ENCODE measurements at places on chromosomes 1 and 21.

- DNase-seq: no peak
Measured at GRCh38 chr1:88490676-88491075, 193.4 kb upstream of the PKN2 start.

GRCh38 chr1:30830537-30830936 is 73.0 kb upstream of the LAPTM5 start:
- no peak for DNase-seq

GRCh38 chr1:38028105-38028591 is 15.6 kb downstream of the UTP11 start:
- DNase-seq: no peak

DNA sequence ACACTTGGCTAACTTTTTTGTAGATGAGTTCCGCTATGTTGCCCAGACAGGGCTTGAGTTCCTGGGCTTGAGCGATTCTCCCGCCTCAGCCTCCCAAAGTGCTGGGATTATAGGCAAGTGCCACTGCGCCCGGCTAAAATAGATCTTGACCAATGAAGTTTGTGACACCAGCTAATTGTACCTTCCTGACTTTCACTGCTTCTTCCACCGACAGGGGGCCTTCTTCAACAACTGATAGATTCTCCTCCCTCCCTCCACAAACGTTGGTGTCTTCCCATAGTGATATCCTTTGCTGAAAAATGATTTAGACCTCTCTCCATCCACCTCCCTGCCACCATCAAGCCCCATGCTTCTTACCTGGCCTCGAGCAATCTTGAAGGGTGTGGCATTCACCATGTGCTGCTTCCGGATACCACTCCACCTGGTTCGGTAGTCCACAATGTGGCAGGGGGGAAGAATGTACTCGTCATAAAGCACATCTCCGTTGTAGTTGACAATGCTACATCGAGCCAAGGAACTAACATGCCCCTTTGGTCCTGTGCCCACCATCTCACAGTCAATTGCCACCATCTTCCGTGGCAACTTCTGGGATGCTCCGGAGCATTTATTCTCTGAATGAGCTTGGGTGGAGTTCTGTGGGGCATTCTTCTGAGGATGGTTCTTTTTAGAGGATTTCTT is 1.6 kb upstream of the METTL25B start:
- DNase-seq: peak; percentile 71

GRCh38 chr1:53501065-53502005 is 42.1 kb downstream of the DMRTB1 start:
- no peak for DNase-seq

GRCh38 chr1:244782056-244782455 is 53.4 kb upstream of the COX20 start:
- DNase-seq: no peak

DNA sequence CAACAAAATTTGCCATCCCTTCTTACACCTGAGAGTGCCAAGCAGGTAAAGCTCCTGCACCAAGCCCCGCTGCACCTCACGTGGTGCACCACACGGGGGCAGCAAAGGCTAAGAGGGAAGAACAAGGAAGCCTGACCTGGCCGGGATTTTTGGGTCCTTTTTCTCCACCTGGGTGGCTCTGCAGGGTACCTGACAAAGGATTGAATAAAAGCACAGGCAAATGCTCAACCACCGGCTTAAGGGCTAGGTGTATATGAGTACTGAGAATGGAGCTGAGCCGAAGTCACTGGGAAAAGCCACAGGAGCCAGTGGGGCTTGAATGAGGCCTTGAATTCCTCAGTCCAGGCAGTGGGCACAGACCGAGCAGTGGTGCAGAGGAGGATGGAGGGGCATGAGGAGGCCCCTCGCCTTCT is 36.4 kb downstream of the ZNF697 start:
- peak; percentile 75 for DNase-seq

DNA sequence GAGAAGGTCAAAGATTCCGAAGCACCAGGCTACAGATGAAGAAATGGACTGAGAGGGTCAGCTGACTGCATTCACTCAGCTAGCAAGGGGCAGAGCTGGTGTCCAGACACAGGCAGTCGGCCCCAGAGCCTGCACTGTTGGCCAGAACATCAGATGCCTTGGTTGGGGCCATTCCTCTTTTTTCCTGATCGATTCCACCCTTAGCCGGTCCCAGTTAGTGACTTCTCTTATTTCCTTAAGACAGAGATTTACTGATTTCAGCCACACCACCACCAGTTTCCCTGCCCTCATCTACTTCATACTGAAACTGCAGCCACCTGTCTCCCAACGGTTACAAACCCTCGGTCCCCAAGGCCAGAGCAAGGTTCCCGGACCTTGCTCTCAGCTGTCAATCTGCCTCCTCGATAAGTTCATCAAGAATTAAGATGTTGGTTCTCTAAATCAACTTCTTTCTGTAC is 11.5 kb downstream of the CD58 start:
- no peak for DNase-seq

DNA sequence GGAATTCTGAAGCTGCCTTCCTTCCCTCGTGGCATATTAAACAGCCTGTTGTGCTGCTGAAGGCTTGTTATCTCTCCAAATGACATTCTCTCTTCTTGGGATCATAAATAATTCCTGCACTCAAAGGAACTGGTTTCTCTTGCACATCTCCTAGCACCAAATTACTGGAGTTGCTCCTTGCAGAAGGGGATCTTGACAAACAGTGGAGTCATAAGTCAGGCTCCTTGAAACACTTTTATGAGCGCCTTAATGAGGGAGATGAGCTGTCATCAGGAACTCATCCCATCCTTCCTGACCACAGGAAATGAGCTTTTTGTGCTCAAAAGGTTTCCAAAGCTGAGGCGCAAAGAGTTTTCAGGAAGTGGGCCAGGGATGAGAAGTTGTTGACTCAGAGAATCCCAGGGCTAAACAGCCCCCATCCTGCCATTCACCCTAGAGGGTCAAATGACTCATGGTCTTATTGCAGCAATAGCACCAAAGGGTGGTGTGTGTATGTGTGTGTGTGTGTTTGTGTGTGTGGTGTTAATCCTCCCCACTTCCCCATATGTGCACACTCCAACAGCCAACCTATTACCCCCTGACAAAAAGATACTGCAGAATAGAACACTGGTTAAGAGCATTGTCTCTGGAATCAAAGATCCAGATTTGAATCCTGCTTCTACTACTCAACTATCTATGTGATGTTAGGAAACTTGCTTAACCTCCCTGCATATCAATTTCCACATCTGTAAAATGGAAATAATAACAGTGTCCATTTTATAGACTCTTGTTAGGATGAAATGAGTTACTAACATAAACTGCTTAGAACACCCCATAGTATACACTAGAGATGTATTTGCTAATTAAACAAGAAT is 2.8 kb upstream of the PHC2 start:
- DNase-seq: no peak

- no peak for DNase-seq
Measured at GRCh38 chr1:96475903-96476302, 245.7 kb upstream of the PTBP2 start.

DNA sequence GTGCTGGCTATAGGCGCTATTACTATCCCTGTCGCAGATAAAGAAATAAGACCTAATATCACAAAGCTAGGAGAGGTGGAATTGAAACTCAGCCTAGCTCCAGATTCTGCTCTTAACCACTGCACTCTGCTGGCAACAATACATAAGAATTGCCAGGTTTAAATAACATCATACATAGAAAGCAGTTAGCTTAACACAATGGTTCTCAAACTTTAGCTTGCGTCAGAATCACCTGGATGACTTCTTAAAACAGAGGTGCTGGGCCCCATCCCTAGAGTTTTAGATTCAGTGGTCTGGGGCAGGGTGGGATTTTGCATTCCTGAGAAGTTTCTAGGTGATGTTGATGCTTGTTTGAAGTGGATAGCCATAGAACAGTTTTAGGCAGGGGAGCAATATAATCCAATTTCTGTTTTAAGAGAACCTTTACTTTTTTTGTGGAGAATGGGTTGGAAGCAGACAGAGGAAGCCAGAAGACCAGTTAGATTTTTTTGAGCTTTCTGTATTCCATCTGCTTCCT is 1.1 kb upstream of the POMGNT1 start:
- DNase-seq: no peak

All from HEK293T (cell line).